ENCODE measurements at places on chromosomes 2 and 18.

DNA sequence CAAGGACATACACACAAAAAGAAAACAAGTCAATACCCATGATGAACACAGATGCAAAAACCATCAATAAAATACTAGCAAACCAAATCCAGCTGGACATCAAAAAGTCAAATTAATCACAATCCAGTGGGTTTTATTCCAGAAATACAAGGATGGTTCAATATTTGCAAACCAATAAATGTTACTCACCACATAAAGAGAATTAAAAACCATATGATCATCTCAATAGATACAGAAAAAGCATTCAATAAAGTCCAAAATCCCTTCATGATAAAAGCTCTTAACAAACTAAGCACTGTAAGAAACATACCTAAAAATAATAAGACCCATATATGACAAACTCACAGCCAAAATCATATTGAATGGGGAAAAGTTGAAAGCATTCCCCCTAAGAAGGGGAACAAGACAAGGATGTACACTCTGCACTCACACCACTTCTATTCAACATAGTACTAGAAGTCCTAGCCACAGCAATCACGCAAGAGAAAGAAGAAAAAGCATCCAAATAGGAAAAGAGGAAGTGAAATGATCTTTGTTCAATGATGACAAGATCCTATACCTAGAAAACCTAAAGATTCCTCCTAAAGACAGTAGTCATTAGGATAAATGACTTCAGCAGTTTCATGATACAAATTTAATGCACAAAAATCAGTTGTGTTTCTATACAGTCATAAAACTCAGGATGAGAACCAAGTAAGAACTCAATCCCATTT is 62.6 kb downstream of the TRAPPC8 start:
- no peak for DNase-seq

- DNase-seq, result no peak
These were observed 19.8 kb downstream of the ORC2 start for GRCh38 chr2:200943527-200944105.

DNA sequence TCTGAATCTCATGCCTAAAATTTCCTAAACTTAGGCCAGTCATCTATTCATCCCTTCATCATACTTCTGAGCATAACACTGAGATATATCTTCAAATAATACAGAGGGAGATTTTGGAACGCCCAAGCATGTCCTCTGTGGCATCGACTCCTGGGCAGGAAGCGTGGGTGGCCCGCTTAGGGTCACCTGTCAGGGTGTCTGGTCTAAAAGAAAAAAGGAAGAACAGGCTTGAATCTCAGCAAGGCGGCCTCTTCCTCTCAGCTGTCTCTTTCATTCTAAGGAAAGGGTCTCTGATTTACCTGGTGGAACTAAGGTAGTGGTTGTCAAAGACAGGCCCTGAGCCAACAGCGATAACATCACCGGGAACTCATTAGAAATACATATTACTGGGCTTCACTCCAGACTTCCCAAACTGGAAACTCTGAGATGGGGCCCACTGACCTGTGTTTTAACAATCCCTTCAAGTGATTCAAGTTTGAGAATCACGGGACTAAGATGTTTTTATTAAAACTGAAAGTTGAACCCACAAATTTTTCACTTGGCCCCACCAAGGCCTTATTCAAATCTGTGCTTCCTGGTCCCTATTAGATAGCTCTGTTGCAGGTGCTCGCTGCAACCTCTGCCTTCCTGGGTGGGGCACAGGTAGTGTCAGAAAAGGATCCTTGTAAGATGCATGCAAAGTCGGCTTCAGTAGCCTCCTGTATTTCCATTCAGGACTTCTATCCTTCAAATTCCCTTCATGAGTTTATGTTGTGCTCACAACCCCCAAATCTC is 162.3 kb upstream of the CCDC68 start:
- no peak for DNase-seq

GRCh38 chr2:231714639-231715498 is 6.5 kb downstream of the PTMA start:
- DNase-seq, result peak; percentile 70

GRCh38 chr2:7243276-7243675 is 326.1 kb downstream of the RNF144A start:
- DNase-seq, result no peak

DNA sequence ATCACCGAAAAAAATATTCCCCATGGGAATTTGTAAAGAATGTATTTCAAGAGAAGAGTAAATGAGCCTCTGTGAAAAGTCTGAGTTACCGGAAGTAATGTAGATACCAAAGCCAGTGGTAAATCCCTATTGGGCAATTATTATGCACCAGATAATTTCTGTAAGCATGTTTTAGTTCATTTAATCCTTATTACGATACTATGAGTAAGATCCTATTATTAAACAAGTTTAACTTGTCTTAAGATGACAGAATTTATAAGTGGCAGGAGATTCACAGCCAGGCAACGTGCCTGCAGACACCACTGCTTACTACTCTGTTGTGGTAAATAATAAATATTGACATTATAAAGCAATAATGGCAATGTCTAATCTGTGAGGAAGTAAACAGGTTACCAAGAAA is 280.8 kb upstream of the RGPD4 start:
- DNase-seq, result no peak

- DNase-seq, result no peak
These were observed 22.6 kb upstream of the TMEM214 start for GRCh38 chr2:27010139-27010538.

DNA sequence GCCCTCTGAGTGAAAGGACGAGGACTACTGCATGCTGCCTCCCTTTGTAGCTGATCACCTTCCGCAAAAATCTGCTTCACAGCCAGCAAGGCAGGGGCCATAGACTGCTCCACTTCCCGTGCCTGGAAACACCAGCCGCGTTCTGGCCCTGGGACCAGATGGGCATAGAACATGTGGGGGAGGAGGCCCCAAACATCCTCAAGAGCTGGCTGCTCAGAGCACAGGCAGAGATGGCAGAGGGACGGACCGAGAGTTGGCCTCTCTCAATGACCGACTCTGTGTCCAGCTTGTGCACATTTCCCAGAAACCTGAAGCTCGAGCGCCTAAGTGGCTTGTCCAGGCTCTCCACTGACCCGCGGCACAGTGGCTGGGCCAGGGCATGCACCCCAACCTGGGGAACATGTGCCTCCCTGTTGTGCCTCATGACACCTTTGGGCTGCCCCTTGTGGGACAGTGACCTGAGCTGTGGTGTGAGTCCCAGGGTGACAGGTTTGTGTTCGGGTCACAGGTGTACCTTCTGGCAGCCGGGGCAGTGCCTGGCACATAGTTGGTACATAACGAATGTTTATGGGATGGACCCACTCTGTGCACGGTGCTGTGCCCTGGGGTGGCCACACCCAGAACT is 9.1 kb downstream of the KCNF1 start:
- DNase-seq, result no peak

GRCh38 chr2:181105562-181105961 is 125.2 kb downstream of the UBE2E3 start:
- DNase-seq, result peak; percentile 41

GRCh38 chr2:183123959-183124221 is 353 bp upstream of the NUP35 start:
- no peak for DNase-seq

- no peak for DNase-seq
These were observed 8.3 kb upstream of the DNAH7 start for GRCh38 chr2:196076778-196077568.

DNA sequence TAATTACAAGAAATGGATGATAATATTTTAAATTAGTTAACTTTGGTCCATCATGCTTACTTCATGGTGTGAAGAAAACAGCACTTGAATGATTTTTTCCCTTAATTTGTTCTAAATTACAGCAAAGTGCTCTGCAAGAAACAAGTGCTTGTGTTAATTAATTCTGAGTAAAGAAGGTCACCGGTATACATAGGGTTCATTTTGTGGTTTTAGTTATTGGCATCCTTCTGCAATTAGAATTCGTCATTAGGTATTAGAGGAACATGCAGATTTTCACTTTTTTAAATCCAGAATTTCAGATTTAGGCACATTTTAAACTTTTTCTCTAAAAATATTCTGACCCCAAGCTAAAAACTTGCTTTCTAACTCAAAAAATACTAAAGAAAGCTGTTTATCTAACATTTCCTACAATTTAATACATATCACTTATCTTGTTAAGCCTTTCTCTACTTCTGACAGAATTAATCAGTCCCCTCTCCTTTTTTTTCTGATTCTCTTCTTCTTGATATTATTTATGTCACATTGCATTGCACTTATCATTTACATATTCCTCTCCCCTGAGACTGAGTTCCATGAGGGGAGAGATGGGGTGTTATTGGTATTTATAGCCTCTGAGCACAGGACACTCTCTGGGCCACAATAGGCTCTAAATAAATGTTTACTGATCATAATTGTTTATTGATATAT is 129.2 kb downstream of the PLA2R1 start:
- no peak for DNase-seq

DNA sequence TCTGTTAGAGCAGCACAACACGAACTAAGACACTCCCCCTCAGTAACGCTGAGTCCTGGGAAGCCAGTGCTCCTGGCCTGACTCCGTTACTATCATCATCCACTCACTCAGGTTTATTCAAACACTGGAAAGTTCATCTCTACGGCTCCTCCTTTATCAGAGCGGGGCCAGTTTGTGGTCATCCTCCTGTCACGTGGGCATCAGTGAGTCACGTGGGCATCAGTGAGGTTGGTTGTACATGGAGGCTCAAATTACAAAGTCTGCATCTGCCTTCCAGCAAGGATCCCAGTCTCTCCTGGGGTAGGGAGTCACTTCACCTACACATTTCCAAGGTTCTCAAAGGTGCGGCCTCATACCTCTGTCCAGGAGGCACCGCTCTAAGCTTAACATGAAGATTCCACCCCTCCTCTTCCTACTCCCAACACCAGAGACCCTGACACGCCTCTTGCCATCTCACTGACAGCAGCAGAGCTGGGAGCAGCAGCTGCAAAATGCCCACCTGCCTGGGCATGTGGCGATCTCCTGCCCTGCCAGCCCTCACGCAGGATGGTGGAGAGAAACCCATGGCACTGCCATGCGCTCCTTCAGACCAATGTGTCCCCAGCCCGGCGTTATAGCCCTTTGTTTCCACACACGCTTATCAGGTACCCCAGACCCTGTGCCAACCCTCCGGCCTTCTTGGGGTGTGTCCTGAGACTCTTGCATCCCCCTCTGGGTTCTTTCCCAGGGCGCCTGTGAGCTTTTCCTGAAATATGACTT is 99.2 kb upstream of the PTPRM start:
- DNase-seq, result peak; percentile 12

- no peak for DNase-seq
These were observed 97.4 kb upstream of the NEUROD1 start for GRCh38 chr2:181777734-181778133.

DNA sequence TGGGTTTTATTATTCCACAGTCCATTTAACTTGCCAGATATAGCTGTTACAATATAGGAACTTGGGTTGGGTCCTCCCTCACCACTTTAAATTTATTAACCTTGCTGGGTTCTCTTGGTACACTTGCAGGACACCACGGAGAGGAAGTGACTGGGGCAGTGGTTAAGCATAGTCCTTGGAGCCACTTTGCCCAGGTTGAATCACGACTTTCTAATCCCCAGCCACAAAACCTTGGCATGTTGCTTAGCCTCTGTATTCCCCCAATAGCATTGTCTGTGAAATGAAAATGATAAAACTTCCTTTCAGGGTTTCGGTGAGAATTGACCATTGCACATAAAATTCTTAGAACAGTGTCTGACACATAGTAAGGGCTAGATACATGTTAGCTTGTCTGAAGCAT is 221.2 kb downstream of the IRS1 start:
- DNase-seq, result peak; percentile 57

DNA sequence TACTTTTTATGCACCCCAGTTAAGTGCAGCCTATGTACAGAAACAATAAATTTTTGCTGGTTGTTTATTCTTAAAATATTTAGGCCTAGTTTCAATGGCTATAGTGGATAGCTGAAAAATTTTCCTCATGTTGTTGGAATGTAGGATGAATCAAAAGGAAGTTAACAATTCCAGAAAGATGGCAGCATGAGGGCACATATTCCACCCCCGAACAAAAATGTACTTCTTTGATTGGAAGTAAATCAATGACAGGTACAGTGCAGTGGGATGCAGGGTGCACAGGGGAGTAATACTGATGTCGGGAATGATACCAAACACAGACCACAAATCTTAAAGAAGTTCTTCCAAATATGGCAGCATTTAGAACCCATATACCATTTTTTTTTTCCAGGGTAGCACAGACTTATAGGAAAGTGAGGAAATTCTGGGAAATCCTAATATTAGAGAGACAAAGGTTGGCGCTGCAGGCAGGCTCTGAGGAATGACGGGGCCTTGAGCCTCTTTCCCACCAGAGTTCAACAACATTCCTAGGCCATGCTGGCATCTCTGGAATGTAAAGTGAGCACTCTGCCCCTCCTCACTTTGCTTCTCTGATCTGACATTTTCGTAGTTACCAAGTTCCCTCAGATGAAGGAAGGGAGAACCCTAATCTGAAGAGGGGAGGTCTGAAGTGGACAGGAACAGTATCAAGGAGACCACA is 36.6 kb upstream of the IKZF2 start:
- peak; percentile 88 for DNase-seq

- peak; percentile 51 for DNase-seq
These were observed 1.3 kb downstream of the TANC1 start for GRCh38 chr2:158969715-158970240.

GRCh38 chr2:169086893-169087467 is 17.6 kb downstream of the DHRS9 start:
- DNase-seq, result peak; percentile 53

DNA sequence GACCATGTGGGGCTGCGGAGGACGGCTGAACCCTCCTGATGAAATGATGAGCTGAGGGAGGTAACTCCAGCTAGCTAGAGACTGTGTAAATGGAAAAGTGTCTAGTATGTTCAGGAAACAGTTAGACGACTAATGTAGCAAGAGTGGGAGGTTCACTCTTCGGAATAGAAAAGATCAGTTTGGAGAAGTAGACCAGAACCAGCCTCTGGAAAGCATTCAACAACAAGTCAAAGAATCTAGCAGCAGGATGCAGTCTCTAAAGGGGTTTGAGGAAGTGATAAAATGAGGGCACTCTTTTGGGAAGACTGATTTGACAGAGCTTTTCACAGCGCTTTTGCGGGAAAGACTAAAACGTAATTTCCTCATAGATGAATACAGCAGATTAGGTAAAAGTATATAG is 79.6 kb downstream of the GAREM1 start:
- DNase-seq, result no peak

DNA sequence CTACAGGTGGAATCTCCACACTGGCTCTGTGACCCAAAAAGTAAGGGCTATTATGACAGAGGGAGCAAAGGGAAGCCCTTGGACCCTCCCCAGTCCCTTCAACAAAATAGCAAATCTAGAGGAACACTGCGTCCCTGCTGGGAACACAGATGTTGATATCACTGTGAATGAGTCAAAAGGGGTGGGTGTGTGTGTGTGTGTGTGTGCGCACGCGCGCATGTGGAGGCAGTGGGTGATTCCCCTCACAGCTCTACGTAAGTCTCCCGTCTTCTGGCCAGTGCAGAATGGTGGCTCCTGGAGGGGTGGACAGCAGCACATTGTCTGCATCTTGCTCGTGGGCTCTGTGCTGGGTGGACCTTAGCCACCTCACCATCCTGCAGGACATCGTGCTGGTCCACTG is 7.8 kb upstream of the C2orf72 start:
- DNase-seq, result no peak

All from kidney tubule cell (primary cell).